ENCODE measurements at places on chromosomes 1 and 21. TPM values are rescaled to one million over a fixed set of nuclear protein-coding genes. Genes with fewer than 3 reads are reported as not detected.

The WNT3A gene
- total RNA-seq, result not detected

The MAN1C1 gene
- 8.9 TPM for total RNA-seq

The ERICH3 gene
- total RNA-seq, result not detected

The CCDC185 gene
- total RNA-seq, result not detected

The ADORA1 gene
- total RNA-seq, result not detected

The LINGO4 gene
- total RNA-seq, result not detected

The AZIN2 gene
- 3.3 TPM for total RNA-seq

The ESRRG gene
- 0.13 TPM for total RNA-seq

The PAQR6 gene
- total RNA-seq, result 0.26 TPM

The THEMIS2 gene
- 2.9 TPM for total RNA-seq

The C1orf116 gene
- total RNA-seq, result under 0.01 TPM

Data from aortic smooth muscle cell (primary cell).